ENCODE measurements at places on chromosomes 2 and 18.

- no peak for DNase-seq
Observed at GRCh38 chr2:192741889-192742288, 547.2 kb upstream of the TMEFF2 start.

DNA sequence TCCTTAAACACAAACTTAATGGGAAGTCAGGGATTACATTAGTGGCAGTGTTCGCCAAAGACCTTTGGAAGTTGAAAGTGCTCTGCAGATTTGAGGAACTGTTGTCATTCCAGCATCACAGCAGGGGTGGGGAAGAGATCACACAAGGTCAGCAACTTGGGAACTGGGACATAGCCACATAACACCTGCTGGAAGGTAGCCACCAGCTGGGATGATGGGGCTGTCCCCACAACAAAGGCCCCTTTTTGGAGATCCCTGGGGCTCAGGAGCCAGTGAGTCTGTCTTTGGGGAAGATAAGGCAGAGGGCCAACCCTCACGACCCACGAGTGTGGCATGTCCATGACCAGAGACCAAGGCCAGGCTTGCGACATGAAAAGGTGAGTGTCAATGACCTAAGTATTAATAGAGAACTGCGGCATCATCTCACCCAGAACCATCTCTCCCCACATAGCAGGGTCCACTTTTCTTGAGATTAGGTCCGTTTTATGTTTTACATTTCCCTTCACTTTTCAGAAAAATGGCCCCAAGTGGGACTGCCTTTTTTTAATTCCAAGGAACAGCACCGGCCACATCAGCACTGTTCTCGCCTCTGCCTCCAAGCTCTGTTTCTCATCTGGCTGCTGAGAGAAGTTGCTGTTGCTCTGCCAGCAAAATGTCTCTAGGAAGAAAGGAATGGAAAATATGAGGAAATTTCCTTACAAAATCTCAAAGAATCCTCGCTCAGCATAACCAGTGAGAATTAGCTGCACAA is 106.9 kb downstream of the GFPT1 start:
- no peak for DNase-seq

- no peak for DNase-seq
Observed at GRCh38 chr2:229022652-229023051, 248.4 kb downstream of the PID1 start.

GRCh38 chr2:235098269-235098668 is 146.5 kb downstream of the SH3BP4 start:
- DNase-seq = no peak

GRCh38 chr18:49625021-49625691 is 63.3 kb downstream of the LIPG start:
- no peak for DNase-seq

- no peak for DNase-seq
Observed at GRCh38 chr2:199778655-199779054, 72.3 kb downstream of the FTCDNL1 start.

- DNase-seq = no peak
Observed at GRCh38 chr2:56086336-56086735, 97.5 kb upstream of the CCDC85A start.

DNA sequence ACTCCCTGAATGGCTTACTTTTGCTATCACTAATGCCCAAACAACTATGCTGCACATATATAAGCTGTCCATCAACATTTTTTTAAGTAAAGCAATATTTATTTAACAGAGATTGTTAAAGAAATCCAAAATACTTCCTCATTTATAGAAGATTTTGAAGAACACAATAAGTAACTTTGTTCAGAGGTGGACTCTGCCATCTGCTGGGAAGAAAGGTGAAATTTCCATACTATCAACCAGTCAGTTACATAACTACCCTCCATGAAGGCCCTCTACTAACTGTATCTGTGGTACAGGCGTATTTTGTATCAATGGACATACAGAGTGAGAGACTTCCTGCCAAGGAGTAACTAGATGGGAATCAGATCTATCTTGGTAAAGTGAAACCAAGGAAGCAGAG is 106.0 kb downstream of the DTNB start:
- no peak for DNase-seq

DNA sequence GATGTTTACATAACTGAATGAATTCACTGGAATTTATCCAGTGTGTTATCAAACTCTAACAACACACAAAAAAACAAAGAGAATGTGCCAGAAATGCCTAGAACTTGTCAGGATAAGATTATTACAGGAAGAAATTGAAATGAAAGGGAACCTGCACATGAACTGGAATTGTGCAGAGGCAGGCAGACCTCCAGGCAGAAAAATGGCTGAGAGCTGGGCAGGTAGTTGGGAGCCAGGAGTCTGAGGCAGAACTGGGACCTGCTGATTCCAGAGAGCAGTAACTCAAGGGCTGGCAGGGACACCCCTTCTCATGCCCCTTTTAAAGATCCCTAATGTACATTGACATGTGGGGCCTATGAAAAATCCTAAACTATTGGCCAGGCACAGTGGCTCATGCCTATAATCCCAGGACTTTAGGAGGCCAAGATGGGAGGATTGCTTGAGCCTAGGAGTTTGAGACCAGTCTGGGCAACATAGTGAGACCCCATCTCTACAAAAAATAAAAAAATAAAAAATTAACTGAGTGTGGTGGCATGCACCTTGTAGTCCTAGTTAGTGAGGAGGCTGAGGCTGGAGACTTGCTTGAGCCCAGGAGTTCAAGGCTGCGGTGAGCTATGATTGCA is 674 bp upstream of the SP110 start:
- no peak for DNase-seq
